Cardiac muscle cell (in vitro differentiated cells and primary cell): ENCODE measurements at places on chromosomes 11 and 22. TPM values are rescaled to one million over a fixed set of nuclear protein-coding genes. Genes with fewer than 3 reads are reported as not detected.

Gene FGF3
- not detected in 2 replicates for polyA plus RNA-seq

Gene DDX25
- polyA plus RNA-seq: 6.1 and 18.9 TPM in 2 replicates

Gene HPX
- 0.73 and 2.3 TPM in 2 replicates for polyA plus RNA-seq

Gene TIGD3
- polyA plus RNA-seq: 0.88 and 1.2 TPM in 2 replicates

Gene GLYATL2
- polyA plus RNA-seq: not detected in 2 replicates

Gene PHETA2
- polyA plus RNA-seq: 0.68 and 1.1 TPM in 2 replicates

Gene OR56A1
- 0.10 TPM in 1 of 2 replicates, not detected in the other for polyA plus RNA-seq

Gene OR52B4
- not detected in 2 replicates for polyA plus RNA-seq

Gene GGT5
- polyA plus RNA-seq: 2.3 and 3.6 TPM in 2 replicates

Gene CCDC188
- polyA plus RNA-seq: not detected in 2 replicates

Gene KRTAP5-1
- polyA plus RNA-seq: not detected in 2 replicates

Gene ALKBH3
- polyA plus RNA-seq: 25.0 and 27.9 TPM in 2 replicates

Gene C11orf21
- polyA plus RNA-seq: 1.5 and 1.8 TPM in 2 replicates
